ENCODE measurements at places on chromosomes 11 and 22. TPM values are rescaled to one million over a fixed set of nuclear protein-coding genes. Genes with fewer than 3 reads are reported as not detected.

DNA sequence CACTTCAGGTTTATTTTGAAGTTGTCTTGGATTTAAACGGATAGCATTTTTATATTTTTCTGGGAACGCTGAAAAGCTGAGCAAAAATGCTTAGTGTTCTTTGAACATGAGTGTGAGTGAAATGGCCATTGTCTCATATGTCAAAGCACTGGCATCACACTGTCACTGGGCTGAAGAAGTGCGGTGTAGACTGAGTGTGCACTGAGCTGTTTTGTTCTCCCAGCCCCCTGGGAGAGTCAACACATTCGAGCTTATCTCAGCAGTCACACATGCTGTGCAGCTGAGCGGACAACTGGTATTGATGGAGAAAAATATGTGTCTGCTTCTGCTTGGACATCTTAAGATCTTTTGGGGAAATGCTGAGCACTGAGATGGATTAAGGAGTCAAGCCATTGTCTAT, 90.8 kb downstream of the TECTA start:
- no peak for DNase-seq

GRCh38 chr11:16468735-16469453, 112.5 kb upstream of the SOX6 start:
- DNase-seq, result no peak

Gene SCN4B
- total RNA-seq, result 1.4 TPM

Gene CBL
- 17.9 TPM for total RNA-seq

DNA sequence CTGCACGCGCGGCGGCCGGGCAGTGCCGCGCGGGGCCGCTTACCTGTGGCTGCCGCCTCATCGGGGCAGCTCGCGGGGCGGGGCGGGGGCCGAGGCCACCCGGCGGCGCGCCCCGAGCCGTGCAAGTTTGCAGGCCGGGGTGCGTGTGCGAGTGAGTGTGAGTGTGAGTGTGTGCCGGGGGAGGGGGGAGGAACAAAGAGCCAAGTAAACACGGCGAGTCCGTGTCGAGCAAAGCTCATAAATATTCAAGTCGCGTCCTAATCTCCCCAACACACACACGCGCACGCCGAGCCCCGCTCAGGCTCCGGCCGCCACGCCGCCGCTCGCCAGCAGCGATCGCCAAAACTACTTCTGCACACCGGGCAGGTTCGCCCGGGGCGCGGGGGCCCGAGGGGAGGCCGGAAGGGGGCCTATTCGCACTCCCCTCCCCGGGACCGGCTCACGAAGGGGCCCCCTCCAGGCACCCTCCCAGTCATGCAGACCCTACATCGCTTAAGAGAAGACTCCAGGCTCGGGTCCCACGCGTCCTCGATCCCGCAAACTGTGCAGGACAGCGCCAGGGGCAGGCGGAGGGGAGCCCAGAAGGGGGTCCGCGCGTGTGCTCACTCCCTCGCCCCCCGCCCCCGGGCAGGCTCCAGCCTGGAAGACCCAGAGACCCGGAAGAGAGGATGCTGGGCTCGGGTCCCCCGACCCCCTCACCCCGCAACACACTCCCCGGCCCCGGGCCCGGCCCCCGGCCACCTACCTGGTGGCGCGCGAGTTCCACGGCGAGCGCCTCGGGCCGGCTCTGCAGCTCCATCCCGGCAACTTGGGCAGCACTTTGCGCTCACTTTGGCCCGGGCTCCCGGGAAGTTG, 827 bp downstream of the PHF21B start:
- DNase-seq, result no peak

- no peak for DNase-seq
These were observed 1.4 kb upstream of the MICAL2 start for GRCh38 chr11:12108875-12109453.

Gene RASGRP2
- total RNA-seq, result 23.3 TPM

Gene ROM1
- 5.4 TPM for total RNA-seq

- no peak for DNase-seq
These were observed 49.4 kb upstream of the RAB1B start for GRCh38 chr11:66218846-66219620.

- DNase-seq, result no peak
These were observed 54.3 kb downstream of the RTL6 start for GRCh38 chr22:44443641-44444235.

- no peak for DNase-seq
These were observed 140.7 kb upstream of the CTSC start for GRCh38 chr11:88478136-88478815.

DNA sequence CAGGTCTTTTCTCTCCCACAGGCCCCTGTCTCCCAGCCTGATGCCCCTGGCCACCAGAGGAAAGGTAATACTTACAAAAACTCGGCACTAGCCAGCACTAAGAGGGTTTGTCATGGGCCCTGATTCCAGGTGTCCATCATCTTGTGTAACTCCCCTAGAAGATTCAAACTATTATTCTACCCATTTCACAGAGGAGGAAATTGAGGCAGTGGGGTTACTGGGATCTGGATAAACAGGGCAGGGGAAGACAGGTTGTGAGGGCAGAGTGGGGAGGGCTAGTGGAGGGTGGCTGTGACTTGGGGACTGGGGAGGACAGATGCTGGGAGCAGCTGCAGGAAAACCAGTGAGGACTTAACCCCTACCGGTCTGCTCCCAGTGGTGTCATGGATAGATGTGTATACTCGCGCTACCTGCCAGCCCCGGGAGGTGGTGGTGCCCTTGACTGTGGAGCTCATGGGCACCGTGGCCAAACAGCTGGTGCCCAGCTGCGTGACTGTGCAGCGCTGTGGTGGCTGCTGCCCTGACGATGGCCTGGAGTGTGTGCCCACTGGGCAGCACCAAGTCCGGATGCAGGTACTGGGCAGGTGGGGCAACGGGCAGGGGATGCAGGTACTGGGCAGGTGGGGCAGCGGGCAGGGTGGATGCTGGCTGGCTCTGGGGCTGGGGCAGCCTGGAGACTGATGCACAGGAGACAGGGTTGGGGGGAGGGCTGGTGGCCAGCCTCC, 1.2 kb downstream of the VEGFB start:
- DNase-seq, result peak; percentile 51

Gene CYB5R2
- total RNA-seq, result 28.4 TPM

DNA sequence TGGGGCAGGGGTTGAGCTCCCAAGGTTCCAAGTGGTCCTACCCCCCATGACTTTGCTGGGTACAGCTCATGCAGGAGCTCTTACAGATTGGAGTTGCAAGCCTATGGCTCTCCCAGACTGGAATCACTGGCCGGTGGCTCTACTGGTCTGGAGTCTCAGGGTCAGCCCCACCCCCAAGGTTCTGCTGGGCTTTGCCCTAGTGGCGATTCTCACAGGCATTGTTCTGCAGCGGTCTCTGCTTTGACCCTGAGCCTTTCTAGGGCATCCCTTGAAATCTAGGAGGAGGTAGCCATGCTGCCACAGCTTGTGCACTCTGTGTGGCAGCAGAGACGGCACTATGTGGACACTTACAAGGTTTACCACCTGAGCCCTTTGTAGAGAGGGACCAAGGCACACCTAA, 49.3 kb upstream of the HMGXB4 start:
- DNase-seq, result no peak

GRCh38 chr11:122138744-122139594, 23.0 kb upstream of the BLID start:
- no peak for DNase-seq

- peak; percentile 73 for DNase-seq
These were observed 136.2 kb downstream of the OSBP2 start for GRCh38 chr22:30830907-30831306.

DNA sequence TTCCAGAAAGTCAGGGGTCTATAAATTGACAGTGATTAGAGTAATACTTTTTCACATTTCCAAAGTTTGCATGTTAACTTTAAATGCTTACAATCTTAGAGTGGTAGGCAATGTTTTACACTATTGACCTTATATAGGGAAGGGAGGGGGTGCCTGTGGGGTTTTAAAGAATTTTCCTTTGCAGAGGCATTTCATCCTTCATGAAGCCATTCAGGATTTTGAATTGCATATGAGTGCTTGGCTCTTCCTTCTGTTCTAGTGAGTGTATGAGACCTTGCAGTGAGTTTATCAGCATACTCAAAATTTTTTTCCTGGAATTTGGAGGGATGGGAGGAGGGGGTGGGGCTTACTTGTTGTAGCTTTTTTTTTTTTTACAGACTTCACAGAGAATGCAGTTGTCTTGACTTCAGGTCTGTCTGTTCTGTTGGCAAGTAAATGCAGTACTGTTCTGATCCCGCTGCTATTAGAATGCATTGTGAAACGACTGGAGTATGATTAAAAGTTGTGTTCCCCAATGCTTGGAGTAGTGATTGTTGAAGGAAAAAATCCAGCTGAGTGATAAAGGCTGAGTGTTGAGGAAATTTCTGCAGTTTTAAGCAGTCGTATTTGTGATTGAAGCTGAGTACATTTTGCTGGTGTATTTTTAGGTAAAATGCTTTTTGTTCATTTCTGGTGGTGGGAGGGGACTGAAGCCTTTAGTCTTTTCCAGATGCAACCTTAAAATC, 5.3 kb downstream of the MALAT1 start:
- DNase-seq, result no peak

GRCh38 chr22:49892226-49892899, 25.9 kb downstream of the ALG12 start:
- DNase-seq, result no peak

Gene GRIK4
- total RNA-seq, result 0.21 TPM

DNA sequence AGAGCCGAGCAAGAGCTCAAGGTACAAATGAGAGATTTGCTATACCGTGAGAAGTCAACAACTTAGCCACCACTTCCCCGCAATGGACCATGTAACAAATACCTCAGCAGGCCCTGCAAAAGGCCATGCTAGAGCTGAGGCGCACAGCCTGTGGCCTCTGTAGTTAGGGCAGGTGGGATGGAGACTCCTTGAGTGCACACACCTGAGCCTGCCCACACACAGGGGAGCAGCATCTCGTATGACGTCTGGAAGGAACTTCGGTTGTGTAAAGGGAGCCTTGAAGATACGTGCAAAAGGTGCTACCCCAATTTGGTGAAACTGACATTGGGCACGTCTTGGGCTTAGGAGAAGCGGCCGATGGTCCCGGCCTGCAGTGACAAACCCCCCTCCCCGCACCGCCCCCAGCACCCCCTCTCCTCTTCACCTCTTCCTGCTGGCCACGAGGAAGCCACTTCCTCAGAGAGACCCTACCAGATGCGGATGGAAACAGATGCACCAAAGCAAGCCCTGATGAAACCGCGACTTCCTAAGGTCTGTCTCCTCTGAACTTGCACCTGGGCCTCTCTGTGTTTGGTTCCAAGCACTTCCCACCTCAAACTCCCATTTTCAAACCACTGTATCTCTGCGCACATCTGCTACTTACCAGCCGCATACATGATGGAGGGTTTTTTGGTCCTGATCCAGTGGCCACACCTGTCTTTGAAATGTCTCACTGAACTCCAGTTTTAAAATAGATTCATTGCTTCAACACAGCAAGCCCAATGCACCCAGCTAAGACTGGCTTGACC, 10.6 kb downstream of the CDPF1 start:
- no peak for DNase-seq

Gene TPBGL
- 0.26 TPM for total RNA-seq

DNA sequence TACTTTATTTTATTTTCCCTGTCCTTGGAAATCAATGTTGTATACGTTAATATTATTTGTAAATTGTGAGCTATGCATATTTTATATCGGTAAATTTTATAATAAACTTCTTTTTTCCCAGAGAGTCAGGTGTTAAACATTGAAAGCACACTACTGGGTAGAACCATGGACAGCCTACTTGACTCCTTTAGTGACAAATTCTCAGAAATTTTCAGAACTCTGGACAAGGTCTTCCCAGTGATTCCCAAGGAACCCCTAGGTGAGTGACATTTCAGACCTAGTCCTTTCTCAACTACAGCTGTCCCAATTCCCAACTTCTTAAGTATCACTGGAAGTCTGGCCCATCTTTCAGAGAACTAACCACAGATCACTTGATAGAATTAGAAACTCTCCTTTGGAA, 107.2 kb downstream of the RCN1 start:
- DNase-seq, result no peak

DNA sequence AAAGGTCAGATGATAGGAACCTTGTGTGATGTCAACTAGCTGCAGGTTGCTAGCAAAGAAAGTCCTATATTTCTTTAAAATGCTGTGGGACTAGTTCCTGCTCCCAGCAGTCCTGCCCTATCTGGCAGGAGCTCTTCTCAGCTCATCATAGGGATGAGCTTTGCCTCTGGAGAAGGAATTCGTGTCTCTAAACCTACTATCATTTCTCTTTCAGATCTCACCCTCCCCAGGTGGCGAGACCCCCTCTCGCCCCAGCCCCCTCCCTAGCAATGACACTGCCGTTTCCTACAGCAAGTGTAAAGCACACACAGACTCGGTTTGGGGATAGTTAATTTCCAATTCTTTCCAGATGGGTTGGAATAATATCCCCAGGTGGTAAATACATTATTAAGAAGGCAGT, 533.3 kb downstream of the OPCML start:
- DNase-seq, result no peak

- DNase-seq, result no peak
These were observed 6.6 kb downstream of the PRODH start for GRCh38 chr22:18929459-18929858.

DNA sequence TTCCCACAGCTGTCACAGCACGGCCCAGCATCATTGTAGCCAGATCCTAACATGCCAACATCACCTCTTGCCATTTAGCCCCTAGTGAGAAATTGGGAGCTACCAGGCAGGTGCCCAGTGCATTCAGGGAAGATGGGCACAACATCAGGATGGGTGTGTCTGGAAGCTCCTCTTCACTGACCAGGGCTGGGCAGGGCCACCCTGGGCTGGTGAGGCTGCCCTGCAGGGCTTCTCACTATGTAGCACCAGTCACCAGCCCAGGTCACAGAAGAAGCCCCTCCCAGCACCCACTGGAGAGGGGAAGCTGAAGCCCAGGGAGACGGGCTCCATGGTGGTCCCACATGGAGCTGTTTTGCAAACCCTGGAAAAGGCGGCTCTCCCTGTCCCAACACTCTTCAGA, 13.9 kb downstream of the ZNF74 start:
- peak; percentile 35 for DNase-seq

Gene SAA1
- total RNA-seq, result 5.5 TPM

- no peak for DNase-seq
These were observed 95.4 kb downstream of the MORC2 start for GRCh38 chr22:30873086-30873650.

GRCh38 chr11:119472186-119472855, 49.3 kb upstream of the THY1 start:
- DNase-seq, result peak; percentile 20

Gene KLHDC7B
- total RNA-seq, result 1.2 TPM

DNA sequence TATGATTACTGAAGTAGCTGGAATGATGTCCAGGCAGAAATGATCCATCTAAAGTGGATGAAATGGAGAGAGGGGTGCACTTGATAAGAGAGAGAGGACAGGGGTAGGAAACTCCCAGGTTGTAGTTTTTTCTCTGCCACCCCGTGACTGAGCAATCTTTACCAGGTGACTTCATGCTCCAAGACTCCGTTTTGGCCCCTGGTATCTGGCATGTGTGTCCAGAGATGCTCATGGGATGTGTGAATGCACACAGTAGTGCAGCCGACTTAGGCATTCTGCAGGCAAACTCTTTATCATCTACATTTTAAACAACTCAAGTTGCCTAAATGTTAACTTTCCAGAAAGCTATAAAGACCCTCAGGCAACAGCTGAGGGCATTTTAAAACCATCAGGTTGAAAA, 189.3 kb upstream of the SEZ6L start:
- no peak for DNase-seq

Gene KDM4E
- not detected for total RNA-seq
